ENCODE measurements at places on chromosomes 1 and 21.

DNA sequence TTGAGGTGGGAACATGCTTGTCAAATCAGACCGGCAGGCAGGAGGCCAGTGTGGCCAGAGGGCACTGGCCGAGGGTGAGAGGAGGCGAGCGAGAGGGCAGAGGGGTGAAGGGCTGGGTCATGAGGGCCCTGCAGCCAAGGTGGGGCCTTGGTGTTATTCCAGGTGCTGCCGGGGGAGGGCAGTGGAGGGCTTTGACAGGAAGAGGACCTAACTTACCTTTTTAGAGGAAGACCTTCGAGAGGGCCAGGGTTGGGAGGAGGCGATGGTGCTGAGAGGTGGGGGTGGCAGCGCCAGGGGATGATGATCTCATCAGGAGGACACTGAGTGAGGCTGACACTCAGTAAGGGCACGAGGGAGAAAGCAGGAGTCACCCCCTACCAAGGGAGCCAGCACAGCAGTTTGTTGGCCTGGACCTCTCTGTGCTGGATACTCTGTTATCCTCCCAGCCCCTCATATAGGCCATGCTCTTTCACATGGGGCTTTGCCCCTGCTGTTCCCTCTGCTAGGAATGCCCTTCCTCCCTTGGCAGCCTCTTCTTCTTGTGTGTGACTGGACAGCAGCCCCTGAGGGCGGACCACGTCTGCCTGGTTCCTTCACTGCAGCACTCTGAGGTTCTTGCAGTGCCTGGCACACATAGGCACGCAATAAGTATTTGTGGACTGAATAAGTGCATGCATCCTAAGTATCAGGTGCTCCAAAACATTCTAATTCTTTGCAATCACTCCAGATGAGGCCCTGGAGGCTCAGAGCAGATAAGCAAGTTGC lies 7.5 kb upstream of the TTC22 start:
- DNase-seq: no peak

DNA sequence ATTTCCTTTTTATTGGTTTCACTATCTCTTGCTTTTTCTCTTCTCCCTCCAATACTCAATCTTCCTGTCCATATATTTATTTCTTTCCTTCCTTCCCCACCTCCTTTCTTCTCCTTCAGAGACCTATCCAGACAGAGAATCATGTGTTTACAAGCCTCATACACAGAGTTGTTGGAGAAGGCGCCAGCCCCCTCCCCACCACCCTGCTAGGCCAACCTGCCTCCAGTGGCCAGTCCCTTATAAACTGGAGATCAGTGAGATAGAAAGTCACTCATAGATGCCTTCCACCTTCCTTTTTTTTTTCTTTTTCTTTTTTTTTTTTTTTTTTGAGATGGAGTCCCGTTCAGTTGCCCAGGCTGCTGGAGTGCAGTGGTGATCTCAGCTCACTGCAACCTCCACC lies 53.3 kb downstream of the CD247 start:
- DNase-seq: no peak

DNA sequence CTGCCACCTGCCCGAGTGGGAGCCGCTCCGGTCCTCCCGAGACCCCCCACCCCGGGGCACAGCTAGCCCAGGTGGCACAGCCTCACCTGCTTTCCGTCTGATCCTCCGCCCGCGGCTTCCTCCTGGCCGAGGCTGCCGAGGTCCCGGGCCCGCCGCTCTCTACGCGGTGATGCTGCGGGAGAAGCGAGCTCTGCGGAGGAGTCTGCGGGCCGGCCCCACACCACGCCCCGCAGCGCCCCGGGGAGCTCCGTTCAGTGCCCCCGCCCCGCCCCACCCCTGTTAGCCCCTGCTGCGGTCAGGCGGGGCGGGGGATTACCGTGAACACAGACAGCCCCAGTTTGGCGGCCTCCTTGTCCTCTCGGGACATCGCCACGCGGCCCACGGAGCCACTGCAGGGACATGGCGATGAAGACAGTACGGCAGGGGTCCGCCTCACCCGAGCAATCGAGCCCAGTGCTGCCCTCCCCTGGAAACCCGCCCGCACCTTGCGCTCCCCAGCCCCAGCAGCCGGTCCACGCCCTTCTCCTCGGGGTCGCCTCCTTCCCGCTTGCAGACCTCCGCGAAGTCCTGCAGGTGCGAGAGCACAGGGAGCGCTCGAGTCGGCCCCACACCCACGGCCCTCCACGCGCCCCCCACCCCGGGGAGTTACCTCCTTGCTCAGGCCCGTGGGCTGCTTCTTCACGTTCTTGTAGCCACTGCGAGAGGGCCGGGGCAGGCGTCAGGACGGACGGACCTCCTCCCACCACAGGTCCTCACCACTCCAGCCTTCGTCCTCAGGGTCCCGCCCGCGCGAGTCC lies 933 bp downstream of the C1orf35 start:
- DNase-seq: peak; percentile 22

DNA sequence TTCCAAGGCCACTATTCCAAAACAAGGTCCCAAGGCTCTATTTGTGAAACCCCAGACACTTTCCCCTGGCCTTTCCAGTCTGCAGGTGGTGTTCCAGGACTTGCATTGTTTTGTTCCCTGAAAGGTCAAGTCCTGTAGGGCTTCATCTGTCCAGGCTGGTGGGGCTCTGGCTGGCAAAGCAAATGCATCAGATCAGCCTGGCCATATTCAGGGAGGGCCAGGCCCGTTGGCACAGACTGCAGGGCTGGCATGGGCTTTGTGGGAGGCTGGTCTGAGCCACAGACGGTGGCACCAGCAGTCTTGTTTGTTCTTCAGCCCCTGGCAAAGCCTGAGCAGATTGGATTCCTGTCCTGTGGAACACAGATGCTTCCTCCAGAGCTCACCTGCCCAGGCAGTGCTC lies 93.0 kb downstream of the SPATA46 start:
- DNase-seq: no peak

DNA sequence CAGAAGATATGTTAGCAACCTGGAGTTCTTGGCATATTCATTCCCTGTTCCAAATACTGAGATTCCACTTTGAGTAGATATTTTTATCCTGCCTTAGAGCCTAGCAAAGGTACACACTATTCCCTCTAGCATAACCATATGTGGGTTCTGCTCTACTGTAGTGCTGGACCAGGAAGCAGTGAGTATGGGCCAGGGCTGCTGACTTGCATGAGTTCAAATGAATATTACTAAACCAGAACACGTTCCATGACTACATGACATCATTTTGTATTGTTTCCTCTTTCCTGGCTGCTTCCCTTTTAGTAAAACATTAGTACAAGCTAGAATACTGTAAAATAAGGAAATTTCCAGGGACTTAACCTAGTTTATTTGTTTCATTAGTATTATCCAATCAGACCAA lies 41.1 kb downstream of the TNFSF18 start:
- DNase-seq: no peak

- peak; percentile 29 for DNase-seq
Measured at GRCh38 chr1:180811886-180812285, 100.8 kb upstream of the KIAA1614 start.

- DNase-seq: no peak
Measured at GRCh38 chr1:68383092-68383491, 66.7 kb downstream of the RPE65 start.

GRCh38 chr1:145997016-145997717 lies 788 bp upstream of the TXNIP start:
- peak; percentile 64 for DNase-seq

- no peak for DNase-seq
Measured at GRCh38 chr1:101920577-101920976, 76.1 kb downstream of the OLFM3 start.

- no peak for DNase-seq
Measured at GRCh38 chr1:73820843-73821242, 377.1 kb downstream of the LRRIQ3 start.

DNA sequence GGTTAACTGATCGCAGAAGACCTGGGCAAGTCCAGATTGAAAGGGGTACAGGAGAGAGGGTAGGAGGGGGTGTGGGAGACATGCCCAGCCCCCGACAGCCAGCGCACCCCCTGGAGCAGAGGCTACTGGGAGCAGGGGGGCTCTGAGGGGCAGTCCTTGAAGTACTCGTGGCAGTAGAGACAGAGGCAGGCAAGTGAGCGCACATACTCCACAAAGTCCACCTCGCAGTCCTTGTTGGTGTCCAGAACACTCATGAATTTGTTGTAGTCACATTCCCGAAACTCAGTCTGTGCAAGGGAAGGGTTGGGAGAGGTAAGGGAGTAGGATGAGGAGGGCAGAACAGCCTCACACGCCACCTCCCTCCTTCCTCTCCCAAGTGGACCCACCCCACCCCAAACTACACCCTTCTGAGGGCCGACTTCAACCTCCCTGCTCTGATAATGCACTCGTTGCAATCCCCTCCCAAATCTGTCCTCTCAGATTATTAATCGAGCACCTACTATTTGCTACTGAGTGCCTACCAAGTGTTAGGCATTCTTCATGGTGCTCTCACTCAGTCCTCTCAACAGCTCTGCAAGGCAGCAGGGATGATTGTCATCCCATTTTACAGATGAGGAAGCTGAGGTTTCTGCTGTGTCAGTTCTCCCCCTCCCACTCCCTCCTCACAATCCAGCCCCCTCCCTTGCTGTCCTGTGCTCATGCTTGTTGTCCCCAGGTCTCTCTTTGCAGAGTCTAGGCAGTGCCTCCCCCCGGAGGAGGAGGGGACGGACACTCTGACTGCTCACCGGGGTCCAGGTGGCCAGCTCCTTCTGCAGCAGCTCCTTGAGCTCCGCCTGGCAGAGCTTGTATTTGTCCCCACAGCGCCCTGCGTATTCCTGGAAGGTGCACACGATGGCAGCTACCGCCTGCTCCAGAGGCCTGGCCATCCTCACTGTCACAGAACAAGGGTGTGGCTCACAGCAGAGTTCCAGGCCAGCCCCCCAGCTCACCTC lies 1.2 kb downstream of the S100A3 start:
- DNase-seq: no peak

DNA sequence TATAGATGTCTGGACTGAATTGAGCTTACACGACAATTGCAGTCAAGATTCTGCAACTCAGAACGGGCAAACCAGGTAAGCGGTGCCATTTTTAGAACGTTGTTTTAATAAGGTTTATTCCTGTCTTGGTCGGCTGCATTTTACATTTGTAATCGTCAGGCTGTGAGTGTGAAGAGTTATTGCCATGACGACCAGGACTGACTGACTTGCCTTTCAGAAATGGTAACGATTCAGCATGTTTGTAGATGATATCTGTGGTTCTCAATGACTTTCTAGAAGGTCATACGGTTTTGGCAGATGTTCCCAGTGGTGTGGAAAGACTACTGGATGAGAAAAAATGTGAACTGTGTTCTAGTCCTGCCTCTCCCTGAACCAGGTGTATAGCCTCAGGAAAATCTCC lies 271.3 kb upstream of the B3GALT2 start:
- no peak for DNase-seq

DNA sequence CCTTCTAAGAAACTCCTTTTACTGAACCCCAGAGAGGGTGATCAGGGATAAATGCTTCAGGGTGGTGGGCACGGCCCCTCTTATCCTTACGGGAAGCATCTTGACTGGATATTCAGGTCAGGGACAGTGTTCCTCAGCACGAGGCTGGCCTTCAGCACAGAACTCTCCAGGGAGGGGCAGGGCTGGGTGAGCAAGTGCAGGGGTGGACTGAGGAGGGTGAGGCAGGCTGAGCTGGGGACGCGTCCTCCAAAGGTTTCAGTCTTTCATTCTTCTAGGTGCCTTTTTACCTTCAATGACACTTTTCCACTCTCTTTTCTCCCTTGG lies 52.3 kb downstream of the RASSF5 start:
- DNase-seq: no peak

DNA sequence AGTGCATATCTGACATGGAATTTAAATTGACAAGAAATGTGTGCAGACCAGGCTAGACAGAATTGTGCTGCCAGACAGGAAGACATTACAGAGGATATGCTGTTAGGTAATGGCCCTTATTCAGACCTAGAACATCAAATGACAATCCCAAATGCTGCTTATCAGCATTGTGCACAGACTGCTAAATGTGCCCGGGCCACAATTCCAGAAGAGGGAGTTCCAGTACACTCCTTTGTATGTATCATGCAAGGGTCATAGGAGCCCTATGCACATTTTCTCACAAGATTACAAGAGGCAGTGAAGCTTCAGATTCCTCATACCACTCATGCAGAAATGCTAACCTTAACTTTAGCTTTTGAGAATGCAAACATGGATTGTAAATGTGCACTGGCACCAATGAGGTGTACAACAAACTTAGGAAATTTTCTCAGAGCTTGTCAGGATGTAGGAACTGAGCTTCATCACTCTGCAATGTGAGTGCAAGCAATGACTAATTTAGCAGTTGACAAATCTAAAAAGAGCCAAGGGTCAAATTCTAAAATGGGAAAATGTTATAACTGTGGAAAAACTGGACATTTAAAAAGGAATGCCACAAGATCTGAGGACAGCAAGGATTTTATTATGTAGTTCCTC lies 273.5 kb downstream of the COL11A1 start:
- peak; percentile 77 for DNase-seq

DNA sequence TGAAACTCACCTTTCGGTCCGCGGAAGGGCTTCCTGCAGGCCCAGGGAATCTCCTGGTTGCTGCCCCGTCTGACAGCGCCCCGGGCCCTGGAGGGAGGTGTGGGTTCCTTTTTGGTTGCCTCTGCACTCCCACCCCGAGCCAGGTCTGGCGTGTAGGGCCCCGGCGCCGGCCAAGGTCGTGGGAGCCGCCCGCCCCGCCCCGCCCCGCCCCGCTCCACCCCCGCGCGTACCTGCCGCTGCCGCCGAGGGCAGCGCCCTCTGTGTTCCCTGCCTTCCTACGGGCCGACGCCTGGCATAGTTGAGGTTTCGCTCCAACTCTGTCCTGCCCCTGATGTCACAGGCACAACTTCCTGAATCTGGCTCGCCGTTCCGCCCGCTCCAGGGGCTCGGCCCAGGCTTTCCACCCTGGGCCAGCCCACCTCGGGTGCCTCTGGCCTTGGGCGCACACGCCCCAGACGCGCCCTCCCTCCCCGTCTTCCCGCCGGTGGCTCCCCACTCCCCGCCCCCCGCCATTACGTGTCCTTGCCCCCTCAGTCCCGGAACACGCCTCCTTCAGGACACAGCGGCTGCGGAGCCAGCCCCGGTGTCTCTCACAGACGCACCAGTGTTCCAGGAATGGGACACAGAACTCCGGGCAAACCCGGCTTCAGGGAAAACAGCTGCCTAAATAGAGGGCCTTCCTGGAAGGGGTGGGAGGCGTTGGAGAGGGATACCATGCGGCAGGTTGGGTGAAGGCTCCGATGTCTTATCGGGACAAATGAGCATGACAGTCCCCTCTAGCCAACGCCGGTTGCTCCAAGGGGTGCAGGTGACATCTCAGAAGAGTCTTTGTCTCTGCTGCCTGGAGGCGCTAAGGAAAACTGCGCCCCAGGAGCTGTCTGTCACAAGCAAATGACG lies at the start of gene KIAA0040:
KIAA0040 (minus strand) TSS at position 147 of the 897 bp plus-strand sequence. CDS start 31,763 bp downstream, outside the sequence.
- DNase-seq: peak; percentile 59

All from fibroblast of skin of back (primary cell).